HT1080 (cell line): ENCODE measurements at places on chromosomes 6 and 20. TPM values are rescaled to one million over a fixed set of nuclear protein-coding genes. Genes with fewer than 3 reads are reported as not detected.

Gene TMEM170B
- 1.1 and 1.2 TPM in 2 replicates for total RNA-seq

DNA sequence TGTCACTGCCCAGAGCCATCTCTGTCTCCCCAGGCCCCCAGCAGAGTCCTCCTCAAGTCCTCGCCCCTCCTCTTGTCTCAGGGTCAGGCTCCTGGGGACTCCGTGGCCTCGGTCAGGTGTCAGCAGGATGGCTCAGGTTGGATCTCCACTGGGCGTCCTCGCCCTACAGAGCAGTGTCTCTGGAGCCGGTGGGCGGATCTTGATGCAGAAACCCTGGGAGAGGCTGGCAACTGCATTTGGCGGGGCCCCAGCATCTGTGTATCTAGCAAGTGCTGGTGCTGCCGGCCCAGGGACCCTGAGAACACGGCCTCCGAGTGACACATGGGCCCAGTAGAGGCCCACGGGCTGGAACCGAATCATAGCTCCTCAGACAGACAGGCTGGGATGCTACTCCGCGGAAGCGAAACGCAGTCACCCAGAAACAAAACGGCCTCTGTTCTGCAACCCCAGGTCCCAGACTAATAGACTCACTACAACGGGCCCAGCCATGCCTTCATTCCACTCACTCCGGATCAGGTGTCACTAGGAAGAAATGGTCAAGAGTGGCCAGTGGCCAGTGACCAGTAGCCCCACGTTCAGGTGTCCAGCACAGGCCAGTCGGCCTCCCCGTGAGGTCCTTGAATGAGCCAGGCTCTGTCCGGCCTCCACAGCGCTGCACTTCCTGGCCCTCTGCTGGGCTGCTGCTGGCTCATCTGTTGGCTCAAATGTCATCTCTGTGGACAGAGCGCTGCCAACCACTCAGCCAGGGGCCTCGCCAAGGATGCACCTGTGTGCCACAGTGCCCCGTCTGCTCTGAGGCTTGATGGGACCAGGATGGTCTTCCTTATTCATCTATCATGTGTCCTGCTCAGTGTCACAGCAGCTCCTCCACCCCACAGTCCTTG is 12.6 kb upstream of the FRMD1 start:
- no peak for DNase-seq

DNA sequence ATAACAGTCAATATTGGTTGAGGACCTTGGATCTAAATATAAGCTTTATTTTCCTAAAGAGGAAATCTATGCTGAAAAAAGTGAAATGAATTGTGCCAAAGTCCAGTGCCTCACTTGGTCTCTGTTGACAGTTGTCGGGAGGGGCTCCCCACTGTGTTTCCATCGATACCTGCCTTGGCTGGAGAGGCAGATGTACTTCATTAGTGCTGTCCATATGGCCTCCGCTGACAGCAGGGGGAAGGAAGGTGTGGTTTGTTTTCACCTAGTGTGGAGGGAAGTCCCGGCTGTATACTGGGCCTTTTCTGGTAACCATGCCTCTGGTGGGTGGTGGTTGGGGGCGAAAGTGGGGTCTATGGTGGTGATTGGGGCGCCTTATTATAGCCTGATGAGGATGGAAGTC is 42.7 kb downstream of the CD2AP start:
- no peak for DNase-seq

DNA sequence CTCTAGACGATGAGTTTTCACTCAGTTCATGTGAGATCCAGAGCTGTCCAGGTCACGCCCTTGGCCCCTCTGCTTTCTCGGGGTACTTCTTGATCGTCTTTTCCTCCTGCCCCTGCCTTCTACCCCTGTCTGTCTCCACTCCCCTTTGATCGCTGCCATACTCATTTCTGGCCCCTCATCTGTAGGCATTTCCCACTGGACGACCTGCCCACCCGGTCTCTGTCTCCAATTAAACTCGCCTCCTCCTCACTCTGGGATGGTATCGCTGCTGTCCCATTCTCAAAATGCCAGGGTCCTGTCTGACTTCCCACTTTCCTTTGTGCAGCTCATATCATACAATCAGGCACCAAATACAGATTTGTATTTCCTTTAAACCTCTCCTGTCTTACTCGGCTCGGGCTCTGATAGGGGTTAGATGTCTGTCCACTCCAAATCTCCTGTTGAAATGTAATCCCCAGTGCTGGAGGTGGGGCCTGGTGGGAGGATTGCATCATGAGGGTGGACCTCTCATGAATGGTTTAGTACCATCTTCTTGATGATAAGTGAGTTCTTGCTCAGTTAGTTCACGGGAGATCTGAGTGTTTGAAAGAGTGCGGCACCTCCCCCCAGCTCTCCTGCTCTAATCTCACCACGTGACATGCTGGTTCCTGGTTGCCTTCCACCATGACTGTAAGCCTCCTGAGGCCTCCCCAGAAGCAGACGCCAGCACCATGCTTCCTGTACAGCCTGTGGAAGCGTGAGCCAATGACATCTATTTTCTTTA is 3.5 kb upstream of the SYNJ2 start:
- no peak for DNase-seq

Gene PHACTR3
- not detected in 2 replicates for total RNA-seq

DNA sequence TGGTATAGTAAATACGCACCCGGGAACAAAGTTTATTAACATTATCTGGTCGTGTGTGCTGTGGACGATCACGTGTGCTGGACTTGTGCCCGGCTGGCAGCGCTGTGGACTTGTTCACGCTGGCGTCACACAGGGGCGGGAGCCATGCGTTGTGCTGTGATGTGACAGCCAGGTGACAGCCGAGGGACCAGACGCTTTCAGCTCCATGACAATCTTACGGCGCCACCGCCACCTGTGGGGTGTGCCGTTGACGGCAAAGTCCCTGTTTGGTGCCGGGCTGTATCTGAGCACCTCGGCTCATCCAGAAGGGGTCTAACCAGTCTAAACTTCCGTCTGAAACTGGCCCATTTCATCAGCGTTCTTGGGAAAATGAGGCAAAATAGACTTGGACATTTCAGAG is 25.2 kb downstream of the DLL1 start:
- no peak for DNase-seq

Gene MARCKS
- total RNA-seq: 0.08 TPM in 1 of 2 replicates, not detected in the other

Gene CLVS2
- total RNA-seq: not detected in 2 replicates

GRCh38 chr6:30491991-30492952 is 3.0 kb downstream of the HLA-E start:
- no peak for DNase-seq

- DNase-seq: no peak
Measured at GRCh38 chr6:11197175-11197536, 35.3 kb downstream of the NEDD9 start.

DNA sequence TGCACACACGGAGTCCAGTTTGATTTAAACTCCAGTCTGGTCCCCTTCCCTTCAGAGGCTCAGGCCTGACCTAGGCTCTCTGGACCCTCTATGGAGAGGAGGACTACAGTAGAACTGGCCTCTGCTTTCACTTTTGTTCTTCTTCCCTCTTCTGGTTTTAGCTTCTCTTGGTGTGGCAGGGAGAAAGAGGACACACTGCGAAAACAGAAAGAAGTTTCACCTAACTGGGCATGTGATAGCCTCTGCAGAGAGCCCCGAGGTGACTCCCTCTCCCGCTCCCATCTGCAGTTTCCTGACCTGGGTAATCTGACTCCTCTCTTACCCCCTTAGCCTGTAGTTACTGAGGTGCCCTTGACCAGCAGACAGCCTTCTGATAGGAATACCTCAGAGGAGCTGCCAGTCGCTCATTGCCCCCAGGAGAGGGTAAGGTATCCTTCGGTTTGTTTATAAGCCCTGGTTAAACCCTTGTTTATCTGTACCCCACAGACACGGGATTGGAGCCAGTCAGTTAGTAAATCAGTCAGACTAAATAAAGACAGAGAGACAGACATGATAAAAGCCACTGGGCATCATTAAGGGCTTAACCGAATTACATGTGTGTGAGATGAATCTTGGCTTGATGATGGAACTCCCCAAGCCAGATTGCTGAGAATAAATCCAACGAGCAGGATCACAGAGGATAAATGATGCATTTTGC is 12.0 kb upstream of the DTNBP1 start:
- no peak for DNase-seq

Gene PRND
- total RNA-seq: 0.18 and 0.27 TPM in 2 replicates

Gene DEFB124
- total RNA-seq: not detected in 2 replicates

GRCh38 chr6:156454867-156455266 is 322.3 kb upstream of the ARID1B start:
- DNase-seq: no peak

Gene SNAI1
- 2.1 and 3.2 TPM in 2 replicates for total RNA-seq

DNA sequence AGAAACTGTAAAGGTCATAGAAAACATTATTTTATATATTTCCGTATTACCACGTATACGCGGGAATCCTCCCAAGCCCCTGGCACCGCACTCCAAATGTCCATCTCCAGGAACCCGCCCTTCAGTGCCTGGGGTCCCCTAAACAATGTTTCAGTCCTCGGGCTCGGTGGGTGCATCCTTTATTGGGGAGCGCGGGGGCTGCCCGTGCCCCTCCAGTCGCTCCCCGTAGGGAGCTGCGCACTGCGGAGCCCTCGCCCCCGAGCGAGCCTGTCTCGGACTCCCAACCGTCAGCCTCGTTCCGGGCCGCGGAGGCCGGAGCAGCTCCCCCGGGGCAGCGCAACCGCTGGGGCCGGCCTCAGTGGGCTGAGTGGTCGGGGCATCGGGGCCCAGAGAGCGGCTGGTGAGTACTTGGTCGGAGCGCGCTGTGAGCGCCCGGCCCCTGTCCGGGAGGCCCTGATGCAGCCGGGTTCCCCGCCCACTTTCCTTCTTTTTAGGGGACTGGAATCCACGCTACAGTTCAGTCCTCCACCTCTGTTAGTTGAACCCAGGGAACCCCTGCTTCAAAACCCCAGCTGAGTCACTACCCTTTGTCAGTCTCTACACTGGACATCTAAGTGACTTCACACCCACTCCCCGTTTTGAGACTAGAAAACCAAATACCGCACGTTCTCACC is at the start of gene DNAH8:
TSS of gene DNAH8 (plus strand) at position 296 of the 674 bp plus-strand sequence. CDS start 7,499 bp downstream, outside the sequence.
- no peak for DNase-seq
